Stimulated activated CD4-positive, alpha-beta T cell treated with anti-CD3 and anti-CD28 coated beads, Interleukin-1b, Interleukin-23, amount 100 ng/mL, for 1 hour (primary cell): ENCODE measurements at places on chromosomes 7 and 10.

- no peak for DNase-seq
These were observed 32.5 kb upstream of the ADAM12 start for GRCh38 chr10:126420567-126421300.

DNA sequence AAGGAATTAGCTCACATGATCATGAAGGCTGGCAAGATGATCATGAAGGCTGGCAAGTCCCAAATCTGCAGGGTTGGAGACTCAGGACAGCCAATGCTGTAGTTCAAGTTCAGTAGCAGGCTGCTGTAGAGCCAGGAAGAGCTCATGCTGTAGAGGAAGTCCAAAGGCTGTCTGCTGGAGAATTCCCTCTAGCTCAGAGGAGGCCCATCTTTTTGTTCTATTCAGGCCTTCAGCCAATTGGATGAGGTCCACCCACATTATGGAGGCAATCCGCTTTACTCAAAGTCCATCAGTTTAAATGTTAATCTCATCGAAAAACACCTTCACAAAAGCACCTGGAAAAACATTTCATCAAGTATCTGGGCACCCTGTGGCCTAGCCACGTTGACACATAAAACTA is 24.8 kb upstream of the FAM171A1 start:
- DNase-seq: no peak

DNA sequence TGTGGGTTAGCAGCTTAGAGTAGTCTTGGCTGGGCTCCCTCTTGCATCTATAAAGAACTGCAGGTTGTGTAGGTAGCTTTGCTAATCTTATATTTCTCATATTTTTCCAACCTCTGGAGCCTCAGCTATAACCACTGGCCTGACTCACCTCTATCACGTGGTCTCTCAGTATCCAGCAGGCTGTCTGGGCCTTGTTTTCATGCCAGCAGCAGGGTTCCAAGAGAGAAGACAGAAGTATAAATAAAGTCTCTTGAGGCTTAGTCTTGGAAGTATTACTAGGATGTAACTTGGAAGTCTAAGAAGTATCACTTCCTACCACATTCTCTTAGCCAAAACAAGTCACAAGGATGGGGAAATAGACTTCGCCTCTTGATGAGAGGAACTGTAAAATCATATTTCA is 73.3 kb downstream of the WIPF3 start:
- DNase-seq: no peak

DNA sequence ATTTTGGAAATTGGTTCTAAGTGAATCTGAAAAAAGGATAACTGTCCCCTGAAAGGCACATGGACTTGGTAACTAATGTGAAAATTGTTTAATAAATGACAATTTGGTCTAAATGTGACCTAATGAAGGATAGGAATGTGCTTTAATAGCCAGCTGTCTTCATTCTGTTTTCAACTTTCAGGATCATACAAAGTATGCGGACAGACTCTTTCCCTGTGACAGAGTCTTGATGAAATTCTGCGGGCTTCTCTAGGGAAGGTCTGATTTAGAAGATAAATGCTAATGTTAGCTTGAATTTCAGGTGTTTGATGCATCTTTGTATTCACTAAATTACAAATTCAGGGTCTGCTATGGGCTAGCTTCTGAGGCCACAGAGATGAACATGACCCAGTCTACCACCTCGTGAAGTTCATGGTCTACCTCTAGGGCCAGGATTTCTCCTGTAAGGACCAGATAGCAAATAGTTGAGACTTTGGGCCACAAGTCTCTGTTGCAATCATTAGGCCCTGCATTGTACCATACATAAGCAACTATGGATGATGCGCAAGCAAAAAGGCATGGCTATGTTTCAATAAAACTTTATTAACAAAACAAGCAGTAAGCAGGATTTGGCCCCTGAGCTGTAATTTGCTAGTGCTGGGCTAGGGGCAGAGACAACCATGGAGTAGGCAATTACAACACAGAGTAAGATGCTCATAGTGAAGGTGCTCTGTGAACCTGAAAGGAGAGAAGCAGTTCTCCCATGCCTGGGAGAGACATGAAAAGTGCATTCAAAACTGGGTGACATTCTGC is 368.6 kb downstream of the INHBA start:
- DNase-seq: no peak

DNA sequence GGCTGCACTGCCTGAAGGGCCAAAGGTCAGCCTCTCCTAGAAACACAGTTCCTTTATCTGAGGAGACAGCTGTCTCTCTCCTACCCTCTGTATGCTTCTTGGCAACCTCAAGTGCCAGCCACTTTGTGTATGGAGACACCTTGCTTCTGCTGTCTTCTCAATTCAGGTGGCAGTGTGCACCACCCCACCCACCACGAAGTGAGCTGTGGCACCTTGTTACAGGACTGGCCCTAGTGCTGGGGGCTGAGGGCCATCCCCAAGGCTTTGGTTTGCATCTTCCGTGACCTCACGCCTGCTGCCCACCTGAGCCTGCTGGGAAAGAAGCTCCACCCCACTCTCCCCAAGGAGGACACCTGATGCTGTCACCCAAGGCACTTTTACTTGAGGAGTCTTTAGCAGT is 47.1 kb upstream of the LRRC4 start:
- DNase-seq: no peak

- DNase-seq: no peak
These were observed 15.3 kb downstream of the SFRP4 start for GRCh38 chr7:37901236-37901827.

DNA sequence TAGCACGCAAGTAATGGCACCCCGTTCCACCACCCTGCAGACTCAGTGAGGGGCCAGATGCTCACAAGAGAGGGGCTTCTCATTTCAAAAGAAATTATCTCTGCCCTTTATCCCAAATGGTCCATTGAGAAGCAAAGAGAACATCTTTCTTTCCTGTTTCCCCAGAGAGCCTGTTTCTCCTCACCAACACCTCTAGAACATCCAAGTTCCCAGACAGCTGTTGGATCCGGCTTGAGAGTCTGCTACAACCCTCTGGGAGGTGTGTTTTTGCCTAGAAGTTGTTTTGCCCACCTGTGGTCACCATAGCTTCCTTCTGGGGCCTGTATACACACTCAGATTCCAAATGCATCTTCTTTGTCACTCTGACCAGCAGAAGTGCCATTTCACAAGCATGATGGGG is 637.4 kb downstream of the LRMDA start:
- DNase-seq: no peak

GRCh38 chr10:116771101-116771958 is 29.0 kb upstream of the HSPA12A start:
- DNase-seq: no peak

DNA sequence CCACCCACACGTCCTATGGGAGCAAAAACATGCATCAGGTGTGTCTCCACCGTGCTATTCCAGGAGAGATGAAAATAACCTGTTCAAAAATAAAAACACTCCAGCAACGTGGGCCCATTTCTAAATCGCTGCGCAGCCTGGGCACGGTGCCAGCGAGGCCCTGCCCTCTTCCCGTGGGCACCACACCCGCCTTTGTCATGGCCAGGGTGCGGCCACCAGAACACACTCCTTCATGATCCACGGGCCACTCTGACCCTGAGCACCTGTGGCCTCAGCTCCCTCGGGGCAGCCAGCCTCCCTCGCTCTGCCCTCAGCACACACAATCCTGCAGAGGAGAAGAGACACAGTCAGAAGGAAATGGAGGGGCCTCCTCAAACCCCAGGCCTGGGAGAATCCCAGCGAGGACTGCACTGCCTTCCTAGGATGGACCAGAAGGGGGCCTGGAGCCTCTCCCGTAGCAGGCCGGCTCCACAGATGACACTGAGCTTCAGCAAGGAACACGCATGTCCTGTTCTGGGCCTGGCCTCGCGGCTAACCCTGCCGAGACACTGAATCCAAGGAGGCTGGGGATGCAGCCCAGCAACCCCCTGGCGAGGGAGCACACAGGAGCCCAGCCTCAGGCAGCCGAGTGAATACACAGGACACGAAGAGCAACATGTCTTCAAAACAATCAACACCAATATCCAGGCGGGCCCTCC is 169.0 kb downstream of the MAD1L1 start:
- no peak for DNase-seq

DNA sequence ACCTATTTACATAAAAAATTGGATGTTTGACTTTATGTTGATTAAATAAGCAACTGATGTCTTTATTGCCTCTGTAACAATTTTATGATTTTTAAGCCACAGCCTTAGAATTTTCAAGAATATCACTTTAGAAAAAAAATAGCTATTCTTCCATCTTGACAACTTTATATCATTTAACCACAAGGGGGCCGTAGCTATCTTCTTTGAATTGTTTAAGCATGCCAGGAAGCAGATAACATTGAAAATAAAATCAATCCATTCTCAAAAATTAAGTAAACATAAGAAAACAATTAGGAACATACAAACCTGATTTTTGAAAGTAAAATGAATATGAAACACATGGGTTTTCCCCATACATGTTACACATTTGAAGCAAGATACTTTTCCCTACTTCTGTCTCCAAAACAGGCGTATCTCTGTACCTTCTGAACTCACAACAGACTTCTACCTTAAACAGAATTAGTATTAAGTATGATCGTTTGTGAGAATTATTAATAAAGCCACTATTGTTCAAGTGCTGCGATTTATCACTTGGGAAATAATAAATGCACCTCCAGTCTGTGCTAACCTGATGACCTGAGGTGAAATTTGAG is 209.0 kb downstream of the CACNA2D1 start:
- no peak for DNase-seq

DNA sequence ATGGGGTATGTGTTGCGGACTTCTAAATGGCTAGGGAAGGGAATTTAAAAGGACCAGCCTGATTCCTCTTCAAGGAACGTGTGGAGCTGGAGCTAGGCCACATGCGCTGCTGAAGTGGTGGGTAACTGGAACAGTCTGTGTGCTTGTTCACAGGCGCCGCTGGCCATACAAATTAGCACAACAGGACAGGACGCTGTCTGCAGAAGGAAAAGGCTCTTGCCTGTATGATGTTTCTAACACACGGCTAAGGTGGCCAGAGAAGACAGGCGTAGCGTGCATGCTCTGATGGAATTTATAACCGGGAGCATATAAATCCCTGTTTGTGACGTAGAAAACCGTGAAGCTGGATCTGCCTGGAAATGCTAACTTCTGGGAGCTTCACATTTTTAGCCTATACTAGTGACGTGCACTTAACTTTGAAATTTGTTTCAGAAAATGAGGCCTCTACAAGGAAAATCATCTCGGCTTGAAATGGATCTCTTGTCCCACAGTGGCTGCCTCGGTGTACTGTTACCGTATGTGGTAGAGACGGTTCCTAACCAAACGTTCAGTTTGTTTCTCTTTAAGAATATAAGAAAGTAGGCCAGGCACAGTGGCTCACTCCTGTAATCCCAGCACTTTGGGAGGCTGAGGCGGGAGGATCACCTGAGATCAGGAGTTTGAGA is 569.4 kb downstream of the PTPRN2 start:
- DNase-seq: no peak

DNA sequence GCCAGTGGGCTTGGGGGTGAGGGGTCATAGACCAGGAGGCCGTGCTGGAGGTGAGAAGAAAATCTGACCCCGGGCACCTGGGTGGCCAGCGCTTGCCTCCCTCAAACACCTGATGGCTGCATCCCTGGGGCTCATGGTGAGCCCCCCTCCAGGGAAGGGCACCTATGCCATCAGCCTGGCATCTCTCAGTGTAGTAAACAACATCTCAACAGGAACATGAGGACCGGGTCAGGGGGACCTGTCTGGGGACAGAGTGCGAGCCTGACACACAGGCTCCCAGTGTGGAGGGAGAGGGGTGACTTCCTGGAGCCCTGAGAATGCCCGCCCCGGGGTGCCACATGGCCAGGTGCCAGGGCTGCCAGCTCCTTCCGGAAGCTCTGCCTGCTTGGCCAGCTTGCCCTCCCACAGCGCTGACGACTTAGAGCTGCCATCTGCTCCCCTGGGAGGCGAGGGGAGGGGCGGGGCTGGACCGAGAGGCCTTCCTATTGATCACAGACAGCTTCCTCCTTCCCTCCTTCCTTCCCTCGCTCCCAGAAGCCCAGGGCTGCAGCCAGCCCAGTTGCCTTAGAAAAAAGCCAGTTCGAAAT is 12.3 kb downstream of the STX1A start:
- DNase-seq: no peak

DNA sequence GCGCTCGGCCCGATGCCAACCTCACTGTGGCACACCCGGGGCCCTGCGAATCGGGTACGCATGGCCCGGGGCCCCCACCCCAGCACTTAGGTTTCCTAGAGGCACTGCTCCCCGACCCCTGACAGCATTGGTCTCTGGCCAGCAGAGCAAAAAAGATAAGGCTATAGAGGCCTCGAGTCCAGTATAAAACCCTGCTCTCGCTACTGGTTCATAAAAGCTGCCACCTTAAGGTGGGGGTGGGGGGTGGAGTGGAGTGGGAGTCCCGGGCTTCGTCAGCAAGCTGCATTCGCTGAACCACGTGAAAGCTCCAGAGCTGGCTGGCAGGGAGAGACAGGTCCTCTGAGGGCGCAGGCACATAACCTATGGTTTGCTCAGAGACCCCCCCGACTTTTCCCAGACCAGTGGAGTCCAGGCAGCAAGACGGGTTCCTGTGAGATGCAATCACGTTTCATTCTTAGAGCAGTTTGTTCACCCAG is 1.3 kb downstream of the KAZALD1 start:
- no peak for DNase-seq

GRCh38 chr10:117514971-117515370 is 27.6 kb upstream of the EMX2 start:
- no peak for DNase-seq

DNA sequence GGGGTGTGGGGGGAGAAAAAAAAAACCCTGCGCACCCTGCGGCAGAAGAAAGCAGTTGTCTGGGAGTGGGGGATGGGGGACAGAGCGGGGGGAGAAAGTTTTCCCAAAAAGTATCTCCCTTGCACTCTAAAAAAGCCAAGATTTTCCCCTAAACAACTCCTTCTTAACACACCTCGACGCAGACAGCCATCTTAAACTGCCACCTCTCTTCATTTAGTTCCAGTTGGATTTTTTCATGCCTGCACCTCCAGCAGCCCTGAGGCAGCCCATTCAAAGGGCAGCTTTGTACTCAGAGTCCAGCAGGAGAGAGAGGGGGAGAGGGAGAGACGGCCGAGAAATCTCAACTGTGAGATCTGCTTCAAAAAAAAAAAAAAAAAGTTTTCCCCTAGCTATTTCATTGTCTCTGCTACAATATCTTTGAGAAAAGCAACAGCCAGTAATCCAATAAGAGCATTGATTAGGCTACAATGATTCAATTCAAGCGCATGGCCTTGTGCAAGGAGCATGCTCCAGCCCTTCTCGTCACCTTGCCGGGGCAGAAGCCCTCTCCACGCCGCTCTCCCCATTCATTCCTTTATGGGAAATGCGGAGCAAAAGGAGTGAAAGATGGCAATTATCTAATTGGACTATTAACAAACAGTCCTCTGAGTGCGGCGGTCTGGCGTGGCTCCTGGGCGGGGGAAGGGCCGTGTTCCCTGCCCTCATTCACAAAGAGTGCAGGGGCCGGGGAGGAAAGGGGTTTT is 939 bp upstream of the VAX1 start:
- no peak for DNase-seq

GRCh38 chr10:15571575-15571974 is 148.1 kb downstream of the ITGA8 start:
- DNase-seq: no peak

- no peak for DNase-seq
These were observed 67.9 kb downstream of the ATAD1 start for GRCh38 chr10:87750001-87750671.

- no peak for DNase-seq
These were observed 505.6 kb downstream of the HTR7 start for GRCh38 chr10:90352288-90352687.
